Coronary artery (tissue), 2 donors: ENCODE measurements at places on chromosomes 3 and 15.

DNA sequence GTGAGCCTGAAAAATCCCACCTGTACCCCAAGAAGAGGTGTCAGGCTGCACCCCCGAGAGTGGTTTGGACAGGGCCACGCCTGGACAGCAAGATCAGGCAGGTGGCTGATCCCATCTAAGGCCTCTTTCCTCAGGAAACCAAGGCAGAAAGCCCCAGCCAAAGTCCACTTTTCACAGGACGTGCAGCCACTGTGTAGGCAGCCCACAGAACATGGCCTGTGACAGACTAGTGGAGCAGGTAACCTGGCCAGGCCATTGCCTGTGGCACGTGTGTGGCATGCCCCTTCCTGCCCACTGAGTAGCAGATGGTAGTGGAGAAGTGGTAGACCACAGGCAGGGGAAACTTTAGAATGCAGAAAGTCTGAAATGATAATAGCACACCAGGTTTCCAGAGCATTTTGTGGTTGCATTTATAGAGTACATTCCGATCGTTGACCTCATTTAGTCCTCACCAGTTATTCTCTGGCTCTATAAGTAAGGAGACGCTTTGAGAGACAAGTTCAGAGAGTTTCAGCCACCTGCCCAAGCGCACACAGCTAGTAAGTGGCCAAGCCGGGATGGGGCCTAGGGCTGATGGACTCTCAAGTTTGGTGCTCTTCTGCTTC is 68.7 kb downstream of the AAGAB start:
- DNase-seq, result no peak

- no peak for DNase-seq
Measured at GRCh38 chr15:33236841-33237509, 42.5 kb upstream of the FMN1 start.

GRCh38 chr3:9301798-9302197 is 52.4 kb upstream of the SRGAP3 start:
- no peak for DNase-seq

DNA sequence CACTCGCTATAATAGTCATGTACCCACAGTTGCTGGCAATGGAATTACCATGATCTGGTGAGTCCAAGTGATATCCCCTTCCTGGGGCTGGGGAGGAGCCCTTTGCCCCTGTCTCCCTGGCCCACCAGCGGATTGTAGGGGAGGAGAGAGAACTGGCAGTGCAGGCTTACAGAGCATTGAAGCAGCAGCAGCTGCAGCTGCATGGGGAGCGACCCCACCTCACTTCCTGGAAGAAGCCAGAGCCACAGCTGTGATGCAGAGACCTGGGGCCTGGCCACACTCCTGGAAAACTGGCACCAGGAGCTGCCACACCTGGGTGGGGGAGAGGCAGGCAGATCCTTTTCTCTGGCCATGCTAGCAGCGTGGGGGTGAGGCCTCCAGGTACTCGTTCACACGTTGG is 300.1 kb upstream of the PROK2 start:
- DNase-seq, result no peak

DNA sequence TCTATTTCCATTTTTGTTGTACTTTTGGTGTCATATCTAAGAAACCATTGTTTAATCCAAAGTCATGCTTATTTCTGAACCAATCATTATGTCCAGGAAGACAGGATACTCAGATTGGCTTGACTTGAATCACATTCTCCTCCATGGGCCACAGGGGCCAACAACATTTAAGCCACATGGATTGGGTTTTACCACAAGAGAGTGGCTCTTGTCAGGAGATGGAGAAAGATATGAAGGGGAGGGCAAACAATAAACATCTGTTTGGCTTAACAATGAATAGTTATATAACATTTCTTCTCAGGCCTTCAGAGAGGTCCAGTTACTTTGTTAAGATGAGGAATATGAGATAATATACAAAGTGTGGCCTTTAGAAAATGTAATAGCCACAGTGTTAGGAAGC is 44.6 kb downstream of the GXYLT2 start:
- no peak for DNase-seq

GRCh38 chr3:45037720-45038455 is 11.8 kb downstream of the CLEC3B start:
- DNase-seq, result peak; percentile 92

DNA sequence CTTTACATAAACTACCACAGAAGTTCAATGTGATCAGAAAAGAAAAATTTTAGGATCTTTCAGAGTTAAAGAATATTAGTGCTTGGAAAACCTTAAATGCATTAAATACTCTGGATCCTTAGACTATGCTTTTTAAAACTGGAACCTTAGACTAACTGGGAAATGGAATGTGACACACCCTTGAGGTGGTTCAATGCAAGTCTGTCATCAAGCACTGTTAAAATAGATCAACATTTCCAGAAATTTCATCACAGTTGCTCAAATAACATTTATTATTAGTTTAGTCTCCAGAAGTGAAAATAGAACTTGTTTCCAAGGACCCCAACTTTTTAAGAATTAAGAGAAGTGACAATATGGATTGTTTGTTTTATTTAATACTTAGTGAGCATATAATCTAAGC is 71.8 kb downstream of the GAP43 start:
- DNase-seq, result no peak

GRCh38 chr3:38720465-38720864 is 71.0 kb upstream of the SCN5A start:
- DNase-seq, result no peak

DNA sequence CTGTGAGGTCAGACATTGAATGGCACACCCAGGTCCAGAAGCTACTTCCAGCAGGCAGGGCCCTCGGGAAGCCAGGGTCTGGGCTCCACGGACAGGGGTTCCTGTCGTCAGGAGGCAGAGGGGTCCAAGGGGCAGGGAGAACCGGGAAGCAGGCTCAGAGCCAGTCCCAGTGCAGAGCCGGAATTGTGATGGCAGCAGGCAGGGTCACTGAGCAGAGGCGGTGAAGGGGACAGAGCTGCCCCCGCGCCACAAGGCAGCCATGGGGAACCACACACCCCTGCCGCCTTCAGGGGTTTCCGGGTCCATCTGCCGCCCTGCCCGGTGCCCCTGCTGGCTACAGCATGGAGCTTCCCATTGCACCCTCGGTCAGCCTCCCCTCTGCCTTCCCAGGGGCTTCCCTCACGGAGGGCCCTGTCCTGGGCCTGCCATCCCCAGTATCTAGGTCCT is 136.9 kb downstream of the NSMCE3 start:
- DNase-seq, result peak; percentile 66

DNA sequence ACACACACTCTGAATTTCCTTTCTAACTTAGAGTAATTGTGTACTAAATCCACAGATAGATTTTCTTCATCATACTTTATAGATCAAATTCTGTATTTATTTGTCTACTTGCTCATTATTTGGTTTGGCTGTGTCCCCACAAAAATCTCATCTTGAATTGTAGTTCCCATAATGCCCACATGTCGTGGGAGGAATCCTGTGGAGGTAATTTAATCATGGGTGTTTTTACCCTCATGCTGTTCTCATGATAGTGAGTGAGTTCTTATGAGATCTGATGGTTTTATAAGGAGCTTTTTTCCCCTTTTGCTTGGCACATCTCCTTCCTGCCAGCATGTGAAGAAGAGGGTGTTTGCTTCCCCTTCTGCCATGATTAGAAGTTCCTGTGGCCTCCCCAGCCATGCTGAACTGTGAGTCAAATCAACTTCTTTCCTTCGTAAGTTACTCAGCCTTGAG is 198.3 kb upstream of the TGFBR2 start:
- no peak for DNase-seq

- no peak for DNase-seq
Measured at GRCh38 chr3:64956711-64957325, 269.0 kb upstream of the ADAMTS9 start.

DNA sequence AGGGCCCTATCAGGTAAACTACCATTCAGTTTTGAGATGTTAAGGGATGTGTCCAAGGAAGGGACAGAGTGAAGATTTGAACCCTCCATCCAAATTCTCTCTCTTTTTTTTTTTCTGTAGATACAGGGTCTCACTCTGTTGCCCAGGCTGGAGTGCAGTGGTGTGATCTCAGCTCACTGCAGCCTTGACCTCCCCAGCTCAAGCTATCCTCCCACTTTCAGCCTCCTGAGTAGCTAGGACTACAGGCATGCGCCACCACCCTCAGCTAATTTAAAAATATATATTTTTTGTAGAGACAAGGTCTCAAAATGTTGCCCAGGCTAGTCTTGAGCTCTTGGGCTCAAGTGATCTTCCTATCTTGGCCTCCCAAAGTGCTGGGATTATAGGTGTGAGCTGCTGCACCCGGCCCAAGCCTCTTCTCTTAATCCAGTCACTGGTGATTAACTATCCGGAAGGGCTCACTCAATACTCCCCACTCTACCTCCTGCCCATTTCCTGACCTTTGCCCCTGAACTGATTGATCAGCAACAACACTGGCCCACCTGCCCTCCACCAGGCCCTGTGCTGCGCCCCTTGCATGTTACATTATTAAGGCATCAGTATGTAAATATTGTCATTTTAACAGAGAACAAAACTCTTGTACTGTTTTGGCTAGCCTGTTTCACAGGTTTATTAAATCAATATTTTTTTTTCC is 164.7 kb downstream of the CTNNB1 start:
- DNase-seq, result no peak

- no peak for DNase-seq
Measured at GRCh38 chr15:49620199-49620598, 419 bp downstream of the FAM227B start.

GRCh38 chr3:53618936-53619335 is 124.5 kb downstream of the CACNA1D start:
- DNase-seq, result no peak

DNA sequence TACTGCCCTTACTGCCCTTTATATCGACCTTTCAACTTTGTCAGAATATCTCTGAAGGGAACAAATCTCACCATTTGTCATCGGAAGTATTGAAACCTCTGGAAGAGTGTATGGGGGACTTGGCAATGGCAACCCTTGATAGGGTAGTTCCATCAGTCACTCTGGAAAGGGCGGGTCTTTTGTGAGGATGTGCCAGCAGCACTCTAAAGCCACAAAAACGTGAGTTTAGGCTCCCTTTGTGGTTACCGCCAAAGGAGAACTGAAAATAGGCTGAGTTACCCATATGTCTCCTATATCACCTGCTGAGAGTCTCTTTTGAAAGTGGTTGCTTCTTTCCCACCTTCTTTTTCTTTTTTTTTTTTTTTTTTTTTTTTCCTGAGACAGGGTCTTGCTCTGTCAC is 296.8 kb upstream of the CHRM5 start:
- DNase-seq, result no peak

DNA sequence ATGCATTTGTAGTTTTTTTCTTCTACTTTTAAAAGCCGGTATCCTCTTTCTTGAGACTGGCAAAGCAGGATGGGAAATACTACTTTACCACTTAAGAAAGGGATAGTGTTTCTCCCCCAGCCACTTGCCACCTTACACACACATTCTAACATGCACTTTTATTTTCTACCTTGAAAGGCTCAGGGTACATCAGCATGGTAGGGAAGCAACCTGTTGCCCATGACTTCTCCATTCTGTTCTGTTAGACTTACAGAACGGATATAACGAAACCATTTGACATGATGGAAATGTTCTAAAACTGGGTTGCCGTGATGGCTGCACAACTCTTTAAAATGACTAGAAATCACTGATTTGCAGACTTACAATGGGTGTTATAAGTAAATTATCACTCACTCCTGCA is 405.5 kb downstream of the SHQ1 start:
- no peak for DNase-seq

- no peak for DNase-seq
Measured at GRCh38 chr15:57500256-57500655, 91.4 kb upstream of the MYZAP start.

GRCh38 chr15:28984421-28985315 is 98.9 kb downstream of the APBA2 start:
- DNase-seq, result no peak

DNA sequence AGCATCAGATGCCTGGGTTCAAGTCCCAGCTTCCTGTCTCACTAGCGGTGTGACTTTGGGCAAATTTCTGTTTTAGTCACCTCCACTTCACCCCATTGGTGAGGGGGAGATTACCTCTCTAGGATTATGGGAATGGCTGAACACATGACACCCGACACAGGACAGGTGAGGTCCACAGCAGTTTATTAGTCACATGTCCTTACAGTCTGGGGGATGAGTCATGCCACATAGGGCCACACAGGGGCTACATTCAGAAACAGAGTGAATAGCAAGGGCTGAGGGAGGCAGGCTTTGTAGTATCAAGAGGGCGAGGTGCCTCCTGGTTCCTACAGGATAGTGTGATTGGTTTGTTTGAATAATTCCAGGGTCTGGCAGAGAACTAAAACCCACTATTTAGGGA is 15.2 kb upstream of the ITGA11 start:
- peak; percentile 35 for DNase-seq

- DNase-seq, result no peak
Measured at GRCh38 chr3:195806916-195807231, 4.9 kb downstream of the MUC4 start.

GRCh38 chr3:120488296-120488695 is 37.5 kb upstream of the FSTL1 start:
- DNase-seq, result no peak

DNA sequence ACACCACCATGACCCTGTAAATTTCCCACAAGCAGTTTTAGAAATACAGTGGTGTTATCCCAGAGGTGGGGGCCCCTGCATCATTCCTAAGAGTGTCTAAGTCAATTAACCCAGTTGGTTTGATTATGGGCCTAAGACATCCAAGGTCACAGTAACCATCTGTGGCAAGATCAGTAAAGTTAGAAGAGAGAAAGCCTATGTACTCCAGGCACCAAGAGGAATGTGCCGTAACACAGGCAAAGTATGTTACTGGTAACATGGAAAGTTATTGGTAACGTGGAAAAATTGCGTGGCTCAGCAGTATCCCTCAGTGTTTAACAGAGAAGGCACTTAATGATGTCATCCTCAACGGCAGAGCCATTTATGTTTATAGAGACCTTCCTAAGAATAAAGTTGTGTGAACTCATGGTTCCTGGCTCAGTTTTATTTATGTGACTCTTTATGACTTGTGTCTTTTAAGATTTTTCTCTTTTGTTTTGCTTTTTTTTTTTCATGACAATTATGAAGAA is 144.1 kb upstream of the RASGRP1 start:
- DNase-seq, result no peak

- DNase-seq, result no peak
Measured at GRCh38 chr15:85168642-85169173, 187.1 kb downstream of the PDE8A start.

GRCh38 chr3:129605922-129606635 is 397 bp downstream of the PLXND1 start:
- DNase-seq, result no peak

DNA sequence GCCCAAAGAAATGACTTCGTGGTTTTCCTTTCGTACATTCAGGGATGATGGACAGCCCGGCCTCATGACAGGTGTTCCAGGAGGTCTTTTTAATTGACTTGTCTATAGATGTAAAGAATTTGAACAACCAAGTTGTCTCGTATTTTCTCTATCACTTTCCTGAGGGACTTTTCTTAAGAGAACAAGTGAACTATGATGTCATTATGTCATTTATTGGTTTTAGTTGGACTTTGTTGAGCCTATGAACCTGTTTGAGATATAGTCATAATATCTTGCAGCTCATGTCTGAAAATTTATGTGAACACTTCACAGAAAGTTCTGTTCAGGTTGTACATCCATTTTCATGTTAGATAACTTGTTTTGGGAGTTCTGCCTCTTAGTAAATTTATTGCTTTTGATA is 89.2 kb downstream of the RBMS3 start:
- no peak for DNase-seq

GRCh38 chr15:70741107-70741531 is 22.2 kb downstream of the UACA start:
- DNase-seq, result peak; percentile 82

- no peak for DNase-seq
Measured at GRCh38 chr3:120145542-120146285, 51.5 kb upstream of the GSK3B start.

GRCh38 chr3:186515125-186515524 is 29.1 kb downstream of the CRYGS start:
- DNase-seq, result no peak

GRCh38 chr15:26477044-26477443 is 295.8 kb downstream of the GABRB3 start:
- no peak for DNase-seq
